ENCODE measurements at places on chromosomes 5 and 9. TPM values are rescaled to one million over a fixed set of nuclear protein-coding genes. Genes with fewer than 3 reads are reported as not detected.

TMEM215 gene
- total RNA-seq, result 0.27 TPM

ITK gene
- total RNA-seq, result not detected

DNA sequence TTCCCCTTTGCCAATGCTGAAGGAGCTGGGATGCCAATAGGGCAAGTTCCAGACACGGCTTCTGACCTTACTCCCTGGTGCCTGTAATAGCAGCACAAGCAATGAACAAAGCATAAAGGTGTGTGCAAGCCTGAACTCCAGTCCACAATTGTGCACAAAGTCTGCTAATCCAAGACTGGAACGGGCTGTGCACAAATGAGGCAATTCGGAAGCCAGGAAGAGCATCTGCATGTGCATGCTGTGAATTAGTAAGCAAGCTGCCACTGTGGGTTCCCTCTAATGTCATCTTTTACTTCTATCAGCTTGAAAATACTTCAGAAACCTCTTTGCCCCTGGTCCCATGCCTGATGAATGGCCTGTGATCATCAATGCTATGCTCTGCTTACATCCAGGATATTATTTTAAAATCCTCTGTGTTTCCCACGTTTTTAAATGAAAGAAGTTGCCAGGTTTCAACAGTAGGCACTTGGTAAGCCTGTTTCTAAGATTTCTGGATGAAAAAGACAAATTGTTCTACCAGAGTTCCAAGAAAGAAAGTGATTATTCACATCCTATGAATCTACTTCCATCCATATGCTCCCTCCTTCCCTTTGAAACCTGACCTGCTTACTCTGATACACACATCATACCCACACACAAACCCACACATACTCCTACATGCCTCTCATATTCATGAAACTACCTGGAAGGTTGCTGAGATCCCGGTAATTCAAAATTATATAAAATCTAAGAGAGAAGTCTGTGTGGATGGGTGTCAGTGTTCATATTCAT, 165.7 kb downstream of the KCTD16 start:
- H3K4me1 ChIP-seq, result peaks cover 3% of the 10 kb centered on the region
- H3K36me3 ChIP-seq, result no peaks in the 10 kb centered on the region
- peaks cover 3% of the 10 kb centered on the region for H3K27me3 ChIP-seq

DNA sequence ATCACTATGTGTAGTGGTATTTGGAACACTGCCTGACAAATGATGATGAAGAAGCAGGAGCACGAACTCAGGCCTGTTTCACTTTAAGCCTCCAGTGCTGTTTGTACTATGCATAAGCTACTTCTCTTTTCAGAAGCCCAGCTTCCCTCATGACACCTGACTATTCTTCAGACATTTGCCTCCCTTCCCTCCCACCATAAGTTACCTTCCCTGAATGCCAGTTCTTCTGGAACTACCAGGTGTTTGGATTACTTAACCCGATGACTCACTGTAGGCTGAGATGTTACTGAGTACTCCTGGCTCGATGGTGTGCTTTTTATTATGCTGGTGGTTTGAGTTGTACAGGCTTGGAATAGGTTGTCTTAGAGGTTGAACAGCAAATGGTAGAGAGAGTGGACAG, 180.0 kb downstream of the SPATA31D1 start:
- H3K4me1 ChIP-seq, result peaks cover 30% of the 10 kb centered on the region
- no peak overlapping the region for H3K4me3 ChIP-seq
- no peak for DNase-seq
- H3K27ac ChIP-seq, result peak overlapping the region; percentile 6
- H3K36me3 ChIP-seq, result no peaks in the 10 kb centered on the region
- H3K27me3 ChIP-seq, result no peaks in the 10 kb centered on the region

- H3K27ac ChIP-seq, result no peak overlapping the region
- DNase-seq, result no peak
- H3K4me1 ChIP-seq, result peaks cover 13% of the 10 kb centered on the region
Measured at GRCh38 chr5:133827830-133828229, 140.6 kb downstream of the C5orf15 start.

DNA sequence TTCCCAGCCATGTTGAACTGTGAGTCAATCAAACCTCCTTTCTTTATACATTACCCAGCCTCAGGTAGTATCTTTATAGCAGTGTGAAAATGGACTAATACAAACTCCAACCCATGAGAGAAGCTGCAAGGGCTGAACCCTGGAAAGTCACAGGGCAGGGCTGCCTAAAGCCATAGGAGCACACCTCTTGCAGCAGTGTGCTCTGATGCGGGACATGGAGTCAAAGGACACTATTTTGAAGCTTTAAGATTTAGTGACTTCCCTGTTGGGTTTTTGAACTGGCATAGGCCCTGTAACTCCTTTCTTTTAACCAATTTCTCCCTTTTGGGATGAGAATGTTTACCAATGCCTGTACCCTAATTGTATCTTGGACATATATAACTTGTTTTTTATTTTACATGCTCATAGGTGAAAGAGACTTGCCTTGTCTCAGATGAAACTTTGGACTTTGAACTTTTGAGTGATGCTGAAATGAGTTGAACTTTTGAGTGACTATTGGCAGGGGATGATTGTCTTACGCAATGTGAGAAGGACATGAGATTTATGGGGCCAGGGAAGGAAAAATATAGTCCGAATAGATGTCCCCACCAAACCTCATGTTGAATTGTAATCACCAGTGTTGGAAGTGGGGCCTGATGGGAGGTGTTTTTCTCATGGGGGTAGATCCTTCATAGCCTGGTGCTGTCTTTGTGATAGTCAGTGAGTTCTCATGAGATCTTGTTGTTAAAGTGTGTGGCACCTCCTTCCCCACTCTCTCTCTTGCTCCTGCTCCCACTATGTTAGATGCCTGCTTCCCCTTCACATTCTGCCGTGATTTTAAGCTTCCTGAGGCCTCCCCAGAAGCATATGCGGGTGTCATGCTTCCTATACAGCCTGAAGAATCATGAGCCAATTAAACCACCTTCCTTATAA, 159.5 kb upstream of the SPEF2 start:
- DNase-seq, result no peak
- H3K36me3 ChIP-seq, result no peaks in the 10 kb centered on the region
- no peak overlapping the region for H3K4me3 ChIP-seq
- H3K4me1 ChIP-seq, result no peaks in the 10 kb centered on the region

GRCh38 chr5:136101884-136102283, 30.8 kb upstream of the SMAD5 start:
- H3K4me1 ChIP-seq, result peaks cover 11% of the 10 kb centered on the region
- H3K27ac ChIP-seq, result no peak overlapping the region
- no peaks in the 10 kb centered on the region for H3K36me3 ChIP-seq
- no peak for DNase-seq
- H3K4me3 ChIP-seq, result no peak overlapping the region

DNA sequence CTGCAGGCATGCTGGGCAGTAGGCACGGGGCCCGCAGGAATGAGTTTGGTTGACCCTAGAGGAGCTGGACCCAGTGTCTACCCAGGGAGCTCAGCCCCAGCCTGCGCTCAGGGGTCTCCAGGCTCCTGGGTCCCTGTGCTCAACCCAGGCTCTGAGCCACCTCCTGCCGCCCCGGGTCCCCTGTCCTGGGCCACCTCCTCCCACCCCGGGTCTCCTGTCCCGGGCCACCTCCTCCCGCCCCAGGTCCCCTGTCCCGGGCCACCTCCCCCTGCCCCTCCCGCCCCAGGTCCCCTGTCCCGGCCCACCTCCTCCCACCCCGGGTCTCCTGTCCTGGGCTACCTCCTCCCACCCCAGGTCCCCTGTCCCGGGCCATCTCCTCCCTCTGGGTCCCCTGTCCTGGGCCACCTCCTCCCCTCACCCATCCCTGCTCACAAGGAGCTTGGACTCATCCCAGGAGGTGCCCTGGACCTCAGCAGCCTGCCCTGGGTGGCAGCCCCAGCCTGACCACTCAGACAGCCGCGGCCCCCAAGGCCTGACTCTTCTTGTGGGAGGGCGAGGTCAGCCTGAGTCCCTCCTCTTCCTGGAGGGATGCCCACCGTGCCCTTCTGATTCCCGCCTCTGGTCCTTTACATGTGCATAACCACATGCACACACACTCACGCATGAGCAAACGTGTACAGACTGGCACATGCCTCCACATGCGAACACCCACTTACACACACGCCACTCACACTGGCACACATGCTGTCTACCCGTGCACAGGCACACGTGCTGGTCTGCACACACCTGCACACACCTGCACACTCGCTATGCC, 2.4 kb downstream of the LCN12 start:
- DNase-seq, result no peak
- H3K4me3 ChIP-seq, result no peak overlapping the region
- no peaks in the 10 kb centered on the region for H3K27me3 ChIP-seq
- no peaks in the 10 kb centered on the region for H3K36me3 ChIP-seq

DNA sequence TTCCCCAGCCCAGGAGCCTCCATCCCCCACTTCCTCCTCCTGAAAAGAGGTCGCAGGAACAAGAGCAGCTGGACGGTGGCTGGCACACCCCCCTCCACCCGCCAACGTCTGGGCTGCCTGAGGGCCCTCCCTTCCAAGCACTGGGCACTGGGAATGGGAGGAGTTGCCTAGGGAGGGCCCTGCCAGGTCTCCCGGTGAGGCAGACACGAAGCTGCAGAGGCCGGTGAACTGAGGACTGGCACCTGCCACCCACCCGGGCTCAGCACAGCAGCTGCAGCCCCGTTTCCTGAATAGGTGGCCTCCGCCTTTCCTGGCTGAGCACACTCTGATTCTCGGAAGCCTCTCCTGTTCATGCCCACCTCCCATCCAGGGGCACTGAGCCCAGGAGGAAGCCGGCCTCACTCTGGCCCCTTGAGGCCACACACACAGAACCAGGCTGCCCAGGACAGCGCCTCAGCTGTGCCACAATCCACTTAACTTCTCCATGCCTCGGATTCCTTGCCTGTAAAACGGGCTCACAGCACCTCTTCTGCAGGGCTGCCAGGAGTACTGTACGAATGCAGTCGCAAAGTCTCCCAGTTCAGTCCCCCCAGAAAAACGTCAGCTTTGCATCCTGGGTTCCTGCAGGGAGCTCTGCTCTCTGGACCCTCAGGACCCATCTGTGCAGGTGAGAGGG, 1.3 kb downstream of the NPDC1 start:
- H3K36me3 ChIP-seq, result no peaks in the 10 kb centered on the region
- DNase-seq, result no peak
- H3K4me3 ChIP-seq, result peak overlapping the region; percentile 72
- H3K27me3 ChIP-seq, result peaks cover 31% of the 10 kb centered on the region
- no peaks in the 10 kb centered on the region for H3K4me1 ChIP-seq

- H3K4me3 ChIP-seq, result no peak overlapping the region
- DNase-seq, result no peak
- no peak overlapping the region for H3K27ac ChIP-seq
- no peaks in the 10 kb centered on the region for H3K36me3 ChIP-seq
Measured at GRCh38 chr5:36756848-36757247, 119.7 kb upstream of the NIPBL start.

Measured in type B pancreatic cell (in vitro differentiated cells).